HuH-7.5 (cell line): ENCODE measurements at places on chromosomes 1 and 21.

DNA sequence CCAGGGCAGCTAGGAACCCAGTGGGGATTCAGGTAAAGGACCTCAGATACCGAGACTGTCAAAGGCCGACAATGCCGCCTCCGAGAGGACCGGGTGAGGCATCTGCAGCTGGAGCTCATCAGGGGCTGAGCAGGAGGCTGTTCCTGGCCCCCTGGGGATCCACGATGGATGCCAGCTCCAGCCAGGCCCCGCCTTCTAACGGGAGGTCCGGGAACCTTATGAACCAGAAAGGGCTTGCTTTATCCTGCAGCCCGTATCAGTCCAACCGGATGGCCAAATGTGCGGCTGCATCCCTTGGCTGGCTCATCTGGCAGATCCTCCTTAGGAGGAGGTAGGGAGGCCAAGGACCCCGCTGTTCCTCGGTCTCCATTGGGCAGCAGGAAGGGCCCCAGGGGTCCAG lies 32.0 kb downstream of the SLC45A1 start:
- no peak for DNase-seq

DNA sequence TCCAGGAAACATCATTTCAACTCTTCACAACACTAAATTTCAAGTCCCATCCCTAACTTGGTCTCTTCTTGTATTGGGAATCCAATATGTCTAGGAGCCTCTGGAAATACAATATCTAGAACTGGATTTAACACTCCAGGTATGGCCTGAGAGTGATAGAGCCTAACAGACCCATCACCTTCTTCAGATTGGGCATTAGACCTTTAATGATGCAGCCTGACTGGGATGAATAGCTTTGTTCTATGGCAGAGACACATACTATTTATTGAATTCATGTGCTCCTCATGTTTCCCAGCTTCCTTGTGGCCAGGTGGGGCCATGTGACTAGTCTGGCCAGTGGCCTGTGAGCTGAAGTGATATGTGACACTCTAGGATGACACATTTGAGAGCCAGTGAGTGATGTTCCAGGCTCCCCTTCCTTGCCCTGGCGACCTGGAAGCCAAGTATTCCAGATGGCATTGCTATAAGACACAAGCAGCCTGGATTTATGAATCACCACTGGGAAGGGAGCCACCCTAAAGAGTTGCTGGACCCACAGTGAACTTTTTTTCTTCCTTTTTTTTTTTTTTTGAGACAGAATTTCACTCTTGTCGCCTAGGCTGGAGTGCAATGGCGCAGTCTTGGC lies 31.0 kb upstream of the POU3F1 start:
- DNase-seq: no peak

GRCh38 chr1:9668080-9668479 lies 16.5 kb downstream of the PIK3CD start:
- DNase-seq: no peak

DNA sequence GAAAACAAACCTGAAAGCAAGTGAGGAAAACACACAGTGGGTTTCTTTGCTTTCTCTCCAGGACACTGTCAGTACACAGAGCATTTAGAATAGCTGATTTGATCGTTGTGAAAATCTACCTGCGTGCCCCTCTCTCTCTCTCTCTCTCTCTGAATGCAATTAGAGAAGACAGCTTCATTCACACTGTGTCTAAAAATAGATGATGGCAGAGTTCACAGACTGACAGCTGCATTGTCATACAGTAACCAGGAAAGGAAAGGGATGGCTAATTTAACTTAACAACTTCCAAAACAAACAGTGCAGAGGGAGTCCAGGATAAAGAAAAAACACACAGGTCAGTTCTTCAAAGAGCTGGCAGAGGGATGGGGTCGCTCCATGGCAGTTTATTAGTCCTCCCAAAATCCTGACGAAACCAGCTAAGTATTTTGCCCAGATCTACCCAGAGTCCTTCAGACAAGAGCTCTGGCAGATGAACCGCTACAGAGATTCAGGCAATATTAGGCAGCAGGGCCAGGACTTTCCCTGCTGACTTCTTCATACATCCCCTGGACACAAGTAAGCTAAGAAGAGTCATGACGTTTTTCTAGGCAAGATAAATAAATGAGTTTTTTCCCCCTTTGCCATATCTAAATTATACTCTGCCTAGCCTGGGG lies 58.9 kb downstream of the WLS start:
- no peak for DNase-seq

GRCh38 chr1:204624631-204625216 lies 60.8 kb downstream of the LRRN2 start:
- no peak for DNase-seq

- DNase-seq: no peak
Measured at GRCh38 chr1:79745929-79746328, 739.4 kb upstream of the ADGRL4 start.

DNA sequence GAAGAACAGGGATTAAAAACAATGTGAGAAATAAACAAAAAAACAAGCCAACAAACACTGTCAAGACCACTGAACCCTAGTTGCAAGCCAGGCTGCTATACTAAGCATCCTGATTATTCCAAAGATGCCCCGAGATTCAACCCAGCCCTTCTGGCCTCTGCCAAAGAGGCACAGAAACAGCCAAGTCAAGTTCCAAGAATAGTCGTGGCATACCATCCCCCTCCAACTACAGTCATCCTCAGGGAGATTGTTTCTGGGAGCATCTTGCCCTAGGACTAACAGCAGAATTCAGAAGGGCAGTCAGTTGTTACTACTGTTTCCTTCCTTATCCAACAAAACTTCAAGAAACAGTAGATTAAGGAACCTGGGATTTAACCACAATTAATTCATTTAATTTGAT lies 52.3 kb downstream of the ABL2 start:
- no peak for DNase-seq

- no peak for DNase-seq
Measured at GRCh38 chr1:230274254-230274653, 151.9 kb downstream of the PGBD5 start.
